ENCODE measurements at places on chromosomes 3 and 15.

DNA sequence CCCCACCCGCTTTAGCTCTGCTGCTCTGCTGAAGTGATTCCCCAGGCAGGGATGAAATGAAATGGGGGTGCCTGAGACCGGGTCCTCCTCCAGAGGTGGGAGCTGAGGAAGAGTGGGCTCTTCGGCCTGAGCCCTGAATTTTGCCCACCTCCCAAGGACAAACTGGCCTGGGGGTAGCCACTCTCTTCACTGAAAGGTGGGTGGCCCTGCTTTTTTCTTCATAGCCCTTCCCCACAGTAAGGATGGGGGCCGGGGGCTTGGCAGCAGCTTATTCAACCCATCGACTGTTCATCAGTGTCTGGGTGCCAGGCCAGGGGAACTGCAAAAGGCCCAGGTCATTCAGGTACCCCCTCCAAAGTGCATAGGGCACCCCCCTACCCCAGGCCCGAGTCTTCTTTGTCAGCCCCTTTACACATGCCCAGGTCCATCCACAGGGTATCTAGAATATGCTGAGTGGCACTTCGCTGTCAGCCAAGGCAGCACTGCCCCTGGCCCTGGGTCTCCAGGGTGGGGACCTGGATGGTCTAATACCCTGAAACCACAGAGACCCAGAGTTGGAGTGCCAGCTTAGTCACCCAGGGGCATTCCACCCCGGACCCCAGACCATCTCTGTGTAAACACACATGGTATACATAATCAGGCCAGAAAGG is 7.9 kb downstream of the SCN5A start:
- DNase-seq, result no peak

DNA sequence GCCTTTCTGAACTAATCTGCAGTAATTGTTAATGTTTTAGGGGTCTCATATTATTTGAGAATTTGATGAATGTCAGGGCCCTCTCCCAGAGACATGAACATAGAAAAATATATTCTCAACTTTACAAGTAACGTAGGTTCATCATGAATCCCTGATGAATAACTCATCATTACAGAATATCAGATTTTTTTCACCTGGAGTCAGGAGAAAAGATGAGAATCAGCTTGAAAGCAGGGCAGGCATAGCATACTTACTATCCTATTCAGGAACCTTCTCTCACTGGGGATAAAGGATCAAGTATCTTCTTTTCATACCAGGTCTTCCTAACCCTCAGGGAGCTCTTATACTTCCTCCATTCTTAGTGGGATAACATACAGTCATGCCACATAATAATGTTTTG is 552.6 kb upstream of the TBL1XR1 start:
- DNase-seq, result no peak

- DNase-seq, result no peak
Observed at GRCh38 chr3:31925271-31925630, 55.8 kb downstream of the OSBPL10 start.

GRCh38 chr3:172194702-172195406 is 155.5 kb downstream of the FNDC3B start:
- no peak for DNase-seq

DNA sequence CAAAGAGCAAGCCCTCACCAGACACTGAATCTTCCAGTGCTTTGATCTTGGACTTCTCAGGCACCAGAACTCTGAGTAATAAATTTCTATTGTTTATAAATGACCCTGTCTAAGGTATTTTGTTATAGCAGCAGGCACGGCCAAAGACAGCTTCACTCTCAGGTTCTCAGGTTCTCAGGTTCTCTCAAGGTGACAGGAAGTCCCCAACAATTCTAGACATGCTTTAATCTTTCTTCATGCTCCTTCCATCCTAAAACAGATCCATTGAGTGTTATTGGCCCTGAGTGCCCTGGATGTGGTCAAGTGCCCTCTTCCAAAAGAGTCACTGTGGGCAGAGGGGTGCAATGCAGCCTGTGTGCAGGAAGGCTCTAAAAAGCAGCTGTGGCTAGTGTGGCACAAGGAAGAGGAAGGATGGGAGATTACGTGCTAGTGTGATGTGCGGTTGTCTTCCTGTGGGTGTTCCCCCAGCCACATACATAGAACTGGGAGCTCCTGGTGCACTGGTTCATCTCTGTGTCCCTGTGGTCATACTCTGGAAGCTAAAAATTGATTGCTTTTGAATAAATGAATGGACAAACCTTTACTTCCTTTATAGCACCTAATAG is 11.0 kb upstream of the RAB7A start:
- no peak for DNase-seq

DNA sequence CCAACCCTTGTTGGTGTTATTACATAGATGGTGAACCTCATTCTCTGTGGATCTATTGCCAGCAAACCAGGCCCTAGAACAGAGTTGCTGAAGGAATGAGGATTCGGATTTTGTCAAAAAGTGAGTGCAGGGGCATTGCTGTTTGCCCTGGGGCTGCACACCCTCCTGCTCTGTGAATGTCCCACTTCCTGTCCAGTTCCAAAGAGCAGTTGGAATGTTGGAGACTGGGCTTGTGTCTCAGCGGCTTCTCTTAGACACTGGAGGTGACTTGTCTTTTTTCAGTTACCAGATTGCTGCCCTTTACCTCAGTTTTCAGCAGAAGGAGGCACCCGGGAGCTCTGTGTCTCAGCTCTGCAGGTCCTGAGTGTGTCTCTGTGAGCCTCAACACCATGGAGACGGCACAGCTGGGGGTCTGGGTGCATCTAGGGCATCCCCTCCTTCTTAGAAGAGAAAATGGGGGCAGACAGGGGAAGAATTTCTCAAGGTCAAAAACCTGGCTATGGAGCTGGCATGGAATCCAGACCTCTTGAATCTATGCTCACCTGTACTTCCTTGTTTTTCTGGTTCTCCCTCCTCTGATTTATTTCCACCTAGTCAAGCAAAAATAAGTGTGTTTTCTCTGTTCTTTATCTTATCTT is 46.3 kb downstream of the LIMD1 start:
- peak; percentile 36 for DNase-seq

- peak; percentile 10 for DNase-seq
Observed at GRCh38 chr15:55912982-55913381, 80.4 kb downstream of the NEDD4 start.

GRCh38 chr3:12997387-12997786 is 75.8 kb downstream of the IQSEC1 start:
- DNase-seq, result no peak
